HEK293T (cell line): ENCODE measurements at places on chromosomes 3 and 15.
A peak's percentile ranks its signal among the peaks of the same experiment; 100 is the strongest.

- DNase-seq = no peak
Measured at GRCh38 chr15:56468401-56468800, 3.5 kb upstream of the MNS1 start.

DNA sequence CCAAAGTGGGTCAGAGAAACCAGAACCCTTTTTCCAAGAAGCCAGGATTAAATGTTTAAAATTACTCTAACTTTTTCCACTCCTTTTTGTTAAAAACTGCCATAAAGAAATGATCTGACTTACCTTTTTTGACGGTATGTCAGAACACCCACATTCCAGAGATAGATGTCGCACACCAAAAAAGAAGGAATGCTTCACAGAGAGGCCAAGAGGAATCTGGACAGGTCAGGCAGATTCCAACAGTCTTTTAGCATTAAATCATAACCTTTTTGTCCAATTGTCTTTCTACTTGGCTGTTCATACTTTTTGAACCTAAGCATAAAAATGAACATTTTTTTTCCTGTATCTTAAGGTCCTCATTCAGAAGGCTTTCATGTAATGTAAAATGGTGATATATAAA lies 846.9 kb downstream of the NSUN3 start:
- no peak for DNase-seq

- peak; percentile 92 for DNase-seq
Measured at GRCh38 chr3:10594915-10595314, 89.5 kb upstream of the ATP2B2 start.

DNA sequence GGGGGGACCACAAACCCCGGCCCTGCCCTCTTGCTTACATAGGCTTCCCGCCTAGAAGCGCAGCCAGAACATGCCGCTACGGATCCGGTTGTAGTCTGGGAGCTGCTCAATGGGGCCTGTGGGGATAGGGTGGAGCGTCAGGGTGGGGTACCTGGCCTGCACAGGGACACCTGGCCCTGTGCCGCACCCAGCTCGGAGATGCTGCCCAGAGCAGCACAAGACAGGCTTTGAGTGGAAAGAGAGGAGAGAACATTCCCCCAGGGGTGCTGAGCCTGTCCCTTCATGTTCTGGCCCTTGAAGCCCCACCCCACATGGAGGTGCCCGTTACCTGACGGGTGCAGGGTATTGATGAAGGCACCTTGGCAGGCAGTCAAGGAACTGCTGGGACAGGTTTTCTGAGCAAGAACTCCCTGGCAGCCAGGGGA lies 4.0 kb upstream of the COL7A1 start:
- no peak for DNase-seq

- DNase-seq = no peak
Measured at GRCh38 chr3:17089314-17089700, 204.6 kb downstream of the PLCL2 start.

GRCh38 chr3:12433823-12434222 lies 50.5 kb upstream of the TSEN2 start:
- no peak for DNase-seq

- DNase-seq = no peak
Measured at GRCh38 chr3:99482191-99482590, 156.2 kb upstream of the COL8A1 start.

GRCh38 chr15:38695249-38696108 lies 130.9 kb upstream of the RASGRP1 start:
- DNase-seq = no peak

DNA sequence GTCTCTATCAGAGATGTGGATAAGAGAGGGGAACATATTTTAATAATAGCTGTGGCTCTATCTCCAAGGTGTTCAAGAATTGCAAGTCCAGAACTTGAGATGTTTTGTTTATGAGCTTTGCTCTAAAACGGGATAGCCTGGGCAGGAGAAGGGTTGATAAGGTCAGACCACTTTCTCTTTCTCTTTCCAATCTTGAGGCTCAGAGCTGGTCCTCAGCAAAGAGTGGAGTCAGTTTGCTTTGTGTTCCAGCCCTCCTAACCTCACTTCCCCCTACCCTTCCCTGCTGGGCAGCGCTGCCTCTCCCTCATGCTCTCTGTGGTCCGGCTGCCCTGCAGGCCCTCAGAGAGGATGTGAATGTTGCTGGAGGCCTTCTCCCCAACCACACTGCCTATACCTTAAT lies 13.8 kb downstream of the KLHL6 start:
- DNase-seq = no peak

DNA sequence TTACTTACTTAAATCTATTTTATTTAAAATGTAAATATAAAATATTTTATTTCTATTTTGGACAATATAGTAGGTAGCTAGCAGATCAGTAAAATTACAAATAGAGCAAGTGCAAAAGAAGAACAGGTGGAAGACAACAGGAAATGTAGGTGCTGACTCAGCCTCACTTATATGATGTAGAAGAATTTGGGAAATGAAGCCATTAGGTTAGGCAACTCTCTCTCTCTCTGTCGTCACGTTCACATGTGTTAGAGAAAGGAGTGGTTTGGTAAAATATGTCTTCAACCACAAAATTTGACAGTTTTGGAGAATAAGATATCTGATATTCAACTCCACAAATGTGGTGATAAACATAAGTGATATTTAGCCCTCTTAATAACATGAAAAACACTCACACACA lies 532.5 kb upstream of the KCNMB2 start:
- DNase-seq = no peak

GRCh38 chr3:151777880-151778279 lies 36.0 kb upstream of the AADAC start:
- no peak for DNase-seq

- no peak for DNase-seq
Measured at GRCh38 chr15:62782896-62783295, 259.7 kb upstream of the TPM1 start.

DNA sequence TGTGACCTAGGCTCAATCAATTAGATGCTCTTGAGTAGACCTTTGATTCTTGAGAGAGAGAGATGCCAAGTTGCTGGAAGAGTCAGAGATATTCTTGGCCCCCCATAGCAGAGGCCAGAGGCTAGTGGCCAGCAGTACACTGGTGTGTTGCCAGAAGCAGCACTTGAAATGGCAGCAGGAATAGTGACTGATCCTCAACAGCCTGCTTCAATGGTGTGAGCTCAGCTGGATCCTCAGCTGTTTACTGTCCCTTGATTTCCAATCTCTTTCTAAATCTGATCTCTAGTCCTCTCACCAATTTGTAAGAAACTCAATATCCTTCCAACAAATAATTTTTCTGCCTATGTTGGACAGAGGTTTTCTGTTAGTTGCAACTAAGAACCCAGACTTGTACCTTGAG lies 170.3 kb upstream of the CCDC54 start:
- DNase-seq = no peak

DNA sequence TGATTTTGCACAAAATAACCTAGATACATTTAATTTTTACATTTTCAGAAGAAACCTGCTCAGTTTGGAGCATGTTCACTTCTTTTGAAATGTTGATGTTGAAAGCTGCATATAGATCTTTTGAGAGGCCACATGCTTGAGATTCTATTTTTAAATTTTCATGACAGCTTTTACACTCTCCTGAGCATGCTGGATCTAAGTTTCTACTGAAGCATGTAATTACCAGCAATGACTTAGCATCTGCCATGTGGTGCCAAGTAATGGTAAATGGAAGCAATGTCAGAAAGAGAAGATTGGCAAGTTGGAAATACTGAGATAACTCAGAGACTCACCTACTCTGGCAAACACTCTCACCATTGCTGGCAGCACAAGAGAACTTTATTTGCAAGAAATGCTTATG lies 310.6 kb downstream of the NSUN3 start:
- no peak for DNase-seq

GRCh38 chr15:69459066-69459465 lies 6.4 kb downstream of the RPLP1 start:
- no peak for DNase-seq

DNA sequence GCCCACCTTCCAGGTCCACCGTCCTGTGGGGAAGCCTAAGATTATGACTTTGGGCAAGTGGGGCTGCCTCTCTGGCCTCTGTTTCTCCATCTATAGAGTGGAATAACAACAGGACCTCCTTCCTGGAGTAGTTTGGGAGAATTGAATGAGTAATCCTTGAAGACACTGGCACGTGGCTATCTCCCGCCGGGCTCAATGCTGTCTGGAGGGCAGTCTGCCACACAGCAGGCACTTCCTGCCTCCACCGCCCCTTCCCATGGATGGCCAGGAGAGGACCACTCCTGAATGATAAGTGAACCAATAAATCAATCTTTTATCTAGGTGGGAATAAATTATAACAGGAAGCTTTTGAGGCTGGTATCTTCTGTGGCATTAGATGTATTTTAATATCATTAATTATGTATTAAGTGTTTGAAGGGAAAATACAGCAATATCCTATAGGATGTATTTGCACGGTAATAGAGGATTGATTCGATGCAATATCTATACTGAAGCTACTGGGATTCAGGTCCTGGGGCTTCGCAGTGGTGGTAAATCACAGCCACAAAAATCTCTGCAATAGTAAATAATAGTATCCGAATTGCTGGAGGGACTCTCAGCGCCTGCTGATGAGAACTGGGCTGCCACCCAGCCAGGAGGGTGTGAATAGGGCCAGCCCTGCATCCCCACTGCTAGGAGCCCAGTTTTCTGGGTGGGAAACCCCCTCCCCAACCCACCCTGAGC lies 15.9 kb downstream of the MEGF11 start:
- DNase-seq = no peak
